ENCODE measurements at places on chromosomes 3 and 15.

- peak; percentile 55 for DNase-seq
Observed at GRCh38 chr15:41772720-41773331, 1.5 kb upstream of the MAPKBP1 start.

DNA sequence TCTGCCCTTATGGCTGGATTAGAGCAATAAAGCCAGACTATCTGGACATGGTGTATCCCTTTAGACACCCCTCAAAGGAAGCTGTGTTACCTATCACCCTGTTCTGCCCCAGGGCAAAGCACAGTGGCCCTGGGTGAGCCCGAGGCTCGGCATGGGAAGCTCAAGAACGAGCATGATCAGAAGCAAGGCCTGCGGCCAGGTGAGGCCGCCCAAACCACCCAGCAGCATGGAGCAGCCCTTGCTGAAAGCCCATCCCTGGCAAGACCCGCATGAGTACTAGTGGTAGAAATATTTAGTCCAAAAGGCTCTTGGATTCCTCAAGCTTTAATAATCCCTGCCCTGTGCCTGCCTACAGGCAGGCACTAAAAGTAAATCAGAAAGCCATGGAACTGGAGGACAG, 261.1 kb downstream of the MEX3B start:
- DNase-seq: no peak

- no peak for DNase-seq
Observed at GRCh38 chr3:55615039-55615693, 128.1 kb upstream of the WNT5A start.

GRCh38 chr3:171351676-171352075, 108.5 kb downstream of the TNIK start:
- DNase-seq: no peak

DNA sequence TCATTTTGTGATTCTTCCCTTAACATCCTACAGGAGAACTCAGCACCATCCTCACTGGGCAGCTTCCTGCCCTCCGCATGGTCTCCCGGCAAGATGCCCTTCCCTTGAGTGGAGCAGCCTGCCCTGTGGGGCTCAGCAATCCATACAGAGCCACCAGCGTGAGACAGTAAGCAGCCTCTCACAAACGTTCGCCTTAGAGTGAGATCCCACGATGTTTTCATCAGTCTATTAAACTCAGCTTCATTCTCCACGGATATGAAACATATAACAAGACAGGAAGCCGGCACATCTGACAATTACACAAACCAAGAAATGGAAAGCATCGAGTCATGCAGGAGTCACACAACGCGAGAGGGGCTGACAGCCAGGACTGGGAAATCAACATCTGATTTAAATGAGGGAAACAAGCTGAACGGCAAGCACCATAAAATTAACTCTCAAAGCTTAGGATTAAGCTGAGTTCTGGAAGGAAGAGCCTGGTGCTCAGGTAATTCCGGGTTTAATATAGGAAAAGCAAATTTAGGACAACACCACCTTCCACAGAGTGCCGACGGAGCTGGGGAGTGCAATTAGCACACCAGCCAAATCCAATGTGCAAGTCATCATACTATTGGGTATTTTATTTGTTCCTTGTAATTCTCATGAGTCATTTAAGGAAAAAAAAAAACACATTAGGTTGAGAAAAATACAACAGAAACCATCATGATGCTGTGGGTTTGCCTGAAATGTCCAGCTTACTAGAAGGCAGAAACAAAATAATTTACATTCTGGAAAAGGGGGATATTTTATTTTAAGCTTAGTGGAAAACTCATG, 272.0 kb downstream of the OCA2 start:
- DNase-seq: no peak

GRCh38 chr15:64562003-64562640, 101.7 kb downstream of the ZNF609 start:
- DNase-seq: no peak

DNA sequence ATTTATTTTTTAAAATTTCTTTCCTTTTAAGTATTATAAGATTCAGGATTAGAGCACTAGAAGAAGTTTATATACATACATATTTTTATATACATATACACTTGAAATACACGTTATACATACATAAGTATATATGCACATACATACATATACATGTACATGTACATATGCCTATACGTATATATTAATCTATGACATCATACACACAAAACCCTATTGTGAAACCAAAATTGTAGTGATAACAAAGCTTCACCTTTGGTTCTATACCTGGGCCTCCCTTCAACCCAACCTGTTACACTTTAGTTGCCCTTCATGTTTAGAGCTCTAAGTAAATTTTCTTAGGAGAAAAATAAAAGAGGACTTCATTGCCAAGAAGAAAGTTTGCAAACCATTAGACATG, 17.0 kb downstream of the AADACL2 start:
- DNase-seq: no peak

DNA sequence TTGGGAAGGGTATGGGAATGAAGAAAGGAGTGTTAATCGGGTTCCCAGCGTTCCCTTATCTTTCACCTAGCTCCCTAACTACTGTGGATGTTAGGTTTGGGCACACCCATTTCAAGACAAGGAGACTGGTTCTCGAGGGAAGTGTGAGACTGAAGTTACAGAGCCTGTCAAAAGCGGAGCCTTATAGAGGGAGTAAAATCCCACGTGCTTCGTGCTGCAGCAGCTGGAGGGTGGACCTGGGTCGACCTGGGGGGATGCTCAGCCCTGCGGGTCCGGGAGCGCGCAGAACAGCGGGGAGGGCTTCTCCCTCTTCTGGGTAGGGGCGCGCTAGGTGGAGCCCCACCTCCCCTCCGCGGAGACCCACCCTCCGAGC, 314 bp upstream of the TMED3 start:
- DNase-seq: peak; percentile 31

DNA sequence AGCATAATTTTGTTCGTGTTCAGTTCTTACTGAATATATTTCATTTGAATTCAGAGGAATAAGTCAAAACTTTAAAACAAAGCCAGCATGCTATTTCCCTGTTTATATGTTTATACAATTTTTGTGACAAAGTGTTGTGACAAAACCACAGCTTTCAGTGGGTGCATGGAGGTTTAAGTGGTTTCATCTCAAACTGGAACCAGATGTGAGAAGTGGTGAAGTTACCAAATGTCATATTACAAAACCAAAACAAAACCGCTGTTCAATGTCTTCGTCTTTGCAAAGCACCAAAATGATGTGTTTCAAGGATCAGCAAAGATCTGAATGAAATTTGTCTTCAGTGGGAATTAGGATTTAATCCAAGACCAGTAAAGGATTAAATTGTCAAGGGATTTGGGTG, 59.3 kb upstream of the OSTN start:
- no peak for DNase-seq

DNA sequence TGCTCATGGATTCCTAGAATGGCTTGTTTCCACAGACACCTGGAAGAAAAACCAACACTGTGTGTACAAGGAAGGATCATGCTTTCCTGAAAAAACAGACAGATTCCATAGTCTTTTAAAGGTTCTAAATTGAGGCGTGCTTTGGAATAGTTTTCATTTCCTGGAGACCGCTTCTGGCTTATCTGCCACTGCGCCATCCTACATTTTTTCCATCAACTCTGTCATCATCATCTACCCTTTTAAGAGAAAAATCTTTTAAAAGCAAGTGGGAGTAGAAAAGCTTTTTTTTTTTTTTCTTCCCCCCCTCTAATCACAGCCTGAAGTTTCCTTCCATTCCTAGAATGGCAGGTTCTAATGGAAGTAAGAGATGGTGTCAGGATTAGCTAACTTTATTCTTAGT, 379.4 kb upstream of the C2CD4B start:
- DNase-seq: no peak

All from T47D (cell line).